ENCODE measurements at places on chromosomes 2 and 18. TPM values are rescaled to one million over a fixed set of nuclear protein-coding genes. Genes with fewer than 3 reads are reported as not detected.

Gene PKDCC
- total RNA-seq: 4.3 TPM

Gene KIAA2012
- not detected for total RNA-seq

Gene CCNYL1
- 18.1 TPM for total RNA-seq

Gene FAP
- 1.3 TPM for total RNA-seq

Gene TUBB8B
- not detected for total RNA-seq

Gene STON1
- total RNA-seq: 2.1 TPM

Gene ERMN
- total RNA-seq: not detected

Gene SALL3
- not detected for total RNA-seq

Gene CFAP65
- total RNA-seq: not detected

Gene TGFA
- total RNA-seq: 8.0 TPM

Gene MC4R
- not detected for total RNA-seq

Gene GPAT2
- total RNA-seq: 5.6 TPM

Gene WNT10A
- total RNA-seq: not detected

Gene FAM124B
- 48.8 TPM for total RNA-seq

Gene SAP130
- 2.4 TPM for total RNA-seq

Gene COL4A3
- total RNA-seq: not detected

Gene IL1B
- not detected for total RNA-seq

Gene DUSP2
- 0.76 TPM for total RNA-seq

Gene CCDC102B
- 34.0 TPM for total RNA-seq

Gene STPG4
- under 0.01 TPM for total RNA-seq

Gene DCDC2C
- total RNA-seq: 0.13 TPM

Gene NR4A2
- 0.25 TPM for total RNA-seq

Gene SOCS6
- 28.7 TPM for total RNA-seq

Gene SERPINB10
- not detected for total RNA-seq

Gene ECEL1
- not detected for total RNA-seq

Gene FBXO11
- 94.4 TPM for total RNA-seq

Gene PLCD4
- 1.4 TPM for total RNA-seq

Gene CCDC121
- total RNA-seq: 1.0 TPM

Gene TRPM8
- total RNA-seq: not detected

Gene DUSP19
- total RNA-seq: 2.1 TPM

Gene STARD6
- 0.13 TPM for total RNA-seq

Gene WDCP
- total RNA-seq: 8.7 TPM

Gene CKAP2L
- 3.1 TPM for total RNA-seq

Gene TSPYL6
- total RNA-seq: not detected

Gene UGT1A3
- not detected for total RNA-seq

Gene RESP18
- not detected for total RNA-seq

Gene ANTXR1
- total RNA-seq: under 0.01 TPM

Data from dermis microvascular lymphatic vessel endothelial cell (primary cell).